ENCODE measurements at places on chromosomes 7 and 10. TPM values are rescaled to one million over a fixed set of nuclear protein-coding genes. Genes with fewer than 3 reads are reported as not detected.

Gene MBL2
- not detected for total RNA-seq

Gene MYO3A
- 1.0 TPM for total RNA-seq

Gene KIFBP
- total RNA-seq: 18.8 TPM

Gene TMEM26
- 15.7 TPM for total RNA-seq

Gene TDRD1
- 0.52 TPM for total RNA-seq

Gene MGMT
- total RNA-seq: 29.7 TPM

Gene PPP1R9A
- total RNA-seq: 42.3 TPM

Gene A1CF
- total RNA-seq: not detected

Gene MAGI2
- total RNA-seq: 4.2 TPM

Gene MRC1
- 27.1 TPM for total RNA-seq

Gene DLX5
- not detected for total RNA-seq

Gene PLEKHA1
- total RNA-seq: 23.5 TPM

Gene ATOH7
- total RNA-seq: not detected

Gene PPP1R3A
- total RNA-seq: 65.8 TPM

Gene ZNF680
- total RNA-seq: 17.7 TPM

Gene CCDC6
- 24.5 TPM for total RNA-seq

Gene PNLIPRP3
- total RNA-seq: under 0.01 TPM

Gene C10orf53
- total RNA-seq: not detected

Gene CACNB2
- total RNA-seq: 4.2 TPM

Gene CARD11
- total RNA-seq: 1.0 TPM

Gene EBLN1
- total RNA-seq: under 0.01 TPM

Gene DLG5
- 14.1 TPM for total RNA-seq

Gene EGFR
- 17.7 TPM for total RNA-seq

Gene AGMO
- 3.1 TPM for total RNA-seq

Gene SPAM1
- not detected for total RNA-seq

Gene BMPER
- 9.4 TPM for total RNA-seq

Gene SORCS1
- 4.2 TPM for total RNA-seq

Gene FXYD4
- not detected for total RNA-seq

Gene SKIDA1
- 2.1 TPM for total RNA-seq

Gene NEUROG3
- total RNA-seq: not detected

Gene PTPRN2
- total RNA-seq: 1.6 TPM

Gene CYTH3
- 19.3 TPM for total RNA-seq

Gene PAPOLB
- total RNA-seq: under 0.01 TPM

Gene TLX1
- not detected for total RNA-seq

Gene GTPBP10
- total RNA-seq: 9.4 TPM

Gene FAM25A
- not detected for total RNA-seq

Gene ESYT2
- total RNA-seq: 38.1 TPM

Gene ATRNL1
- 7.8 TPM for total RNA-seq

Gene MUC12
- not detected for total RNA-seq

Gene ADAM22
- total RNA-seq: 9.9 TPM

Gene SPDYE11
- total RNA-seq: not detected

Gene CTNNA3
- 24.0 TPM for total RNA-seq

Gene BTAF1
- 35.5 TPM for total RNA-seq

Gene ACBD7
- 1.6 TPM for total RNA-seq

Gene MCU
- total RNA-seq: 95.0 TPM

Gene OR9A2
- not detected for total RNA-seq

Gene TACC2
- 37.6 TPM for total RNA-seq

All from skeletal muscle tissue (tissue), 5 donors.